ENCODE measurements at places on chromosomes 7 and 10.

DNA sequence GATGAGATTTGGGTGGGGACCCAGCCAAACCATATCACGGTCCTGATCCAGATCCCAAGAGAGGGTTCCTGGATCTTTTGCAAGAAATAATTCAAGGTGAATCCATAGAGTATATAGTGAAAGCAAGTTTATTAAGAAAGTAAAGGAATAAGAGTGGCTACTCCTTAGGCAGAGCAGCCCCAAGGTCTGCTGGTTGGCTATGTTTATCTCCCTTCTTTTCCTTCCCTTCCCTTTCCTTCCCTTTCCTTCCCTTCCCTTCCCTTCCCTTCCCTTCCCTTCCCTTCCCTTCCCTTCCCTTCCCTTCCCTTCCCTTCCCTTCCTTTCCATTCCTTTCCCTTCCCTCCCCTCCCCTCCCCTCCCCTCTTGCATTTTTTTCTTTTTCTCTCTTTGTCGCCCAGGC lies 35.2 kb downstream of the OTUD1 start:
- DNase-seq = no peak

- DNase-seq = no peak
Observed at GRCh38 chr10:84607044-84607443, 278.7 kb downstream of the CCSER2 start.

GRCh38 chr7:31764462-31764861 lies 77.4 kb downstream of the PPP1R17 start:
- no peak for DNase-seq

- DNase-seq = no peak
Observed at GRCh38 chr7:25067726-25068501, 57.1 kb downstream of the CYCS start.

DNA sequence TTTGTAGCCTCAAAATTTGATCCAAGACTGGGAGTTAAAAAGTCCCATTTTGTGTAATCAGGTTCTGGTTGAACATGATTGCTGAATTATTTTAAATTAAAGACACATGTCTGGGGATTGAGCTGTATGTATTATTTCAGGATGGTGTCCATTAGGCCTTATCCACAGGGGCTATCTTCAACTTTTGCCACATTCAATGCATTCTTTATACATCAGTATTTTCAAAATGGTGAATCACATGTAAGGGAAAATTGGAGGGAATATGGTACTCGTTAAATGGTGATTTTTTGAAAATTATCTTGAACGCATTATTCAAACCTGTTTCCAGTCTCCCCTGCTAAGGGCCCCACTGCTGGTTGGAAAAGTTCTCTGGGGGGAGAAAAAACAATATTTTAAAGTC lies 367.7 kb upstream of the NPVF start:
- no peak for DNase-seq

GRCh38 chr10:47357131-47357582 lies 9.0 kb downstream of the RBP3 start:
- no peak for DNase-seq

- DNase-seq = no peak
Observed at GRCh38 chr7:146922782-146923181, 806.2 kb downstream of the CNTNAP2 start.

- DNase-seq = no peak
Observed at GRCh38 chr7:98713165-98713810, 96.2 kb downstream of the NPTX2 start.

DNA sequence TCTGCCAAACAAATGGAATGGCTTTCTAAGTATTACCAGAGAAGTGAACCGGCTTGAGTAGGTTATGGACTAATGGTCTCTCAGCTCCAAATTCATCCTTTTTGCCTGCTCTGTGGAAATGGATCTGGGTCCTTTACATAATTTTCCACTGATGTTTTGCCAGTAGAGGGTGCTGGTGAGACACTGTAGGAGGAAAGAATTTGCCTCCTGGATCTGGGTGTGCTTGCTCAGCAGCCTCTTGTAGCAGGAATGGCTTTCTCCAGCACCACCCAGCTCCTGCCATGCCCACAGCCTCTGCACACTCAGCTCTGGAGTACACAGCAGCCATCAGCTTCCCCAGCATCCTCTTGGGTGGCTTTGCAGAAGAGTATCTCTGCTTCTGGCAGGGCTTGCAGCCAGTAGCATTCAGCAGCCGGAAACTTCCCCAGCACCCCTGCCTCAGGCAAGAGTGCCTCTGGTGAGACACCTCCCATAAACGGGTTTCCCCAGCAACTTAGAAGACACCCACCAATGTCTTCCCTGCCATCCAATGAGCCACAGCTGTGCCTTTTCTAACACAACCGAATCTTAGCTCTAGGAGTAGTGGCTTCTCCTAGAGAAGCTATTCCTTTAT lies 235.0 kb upstream of the PLPP4 start:
- DNase-seq = peak; percentile 39

DNA sequence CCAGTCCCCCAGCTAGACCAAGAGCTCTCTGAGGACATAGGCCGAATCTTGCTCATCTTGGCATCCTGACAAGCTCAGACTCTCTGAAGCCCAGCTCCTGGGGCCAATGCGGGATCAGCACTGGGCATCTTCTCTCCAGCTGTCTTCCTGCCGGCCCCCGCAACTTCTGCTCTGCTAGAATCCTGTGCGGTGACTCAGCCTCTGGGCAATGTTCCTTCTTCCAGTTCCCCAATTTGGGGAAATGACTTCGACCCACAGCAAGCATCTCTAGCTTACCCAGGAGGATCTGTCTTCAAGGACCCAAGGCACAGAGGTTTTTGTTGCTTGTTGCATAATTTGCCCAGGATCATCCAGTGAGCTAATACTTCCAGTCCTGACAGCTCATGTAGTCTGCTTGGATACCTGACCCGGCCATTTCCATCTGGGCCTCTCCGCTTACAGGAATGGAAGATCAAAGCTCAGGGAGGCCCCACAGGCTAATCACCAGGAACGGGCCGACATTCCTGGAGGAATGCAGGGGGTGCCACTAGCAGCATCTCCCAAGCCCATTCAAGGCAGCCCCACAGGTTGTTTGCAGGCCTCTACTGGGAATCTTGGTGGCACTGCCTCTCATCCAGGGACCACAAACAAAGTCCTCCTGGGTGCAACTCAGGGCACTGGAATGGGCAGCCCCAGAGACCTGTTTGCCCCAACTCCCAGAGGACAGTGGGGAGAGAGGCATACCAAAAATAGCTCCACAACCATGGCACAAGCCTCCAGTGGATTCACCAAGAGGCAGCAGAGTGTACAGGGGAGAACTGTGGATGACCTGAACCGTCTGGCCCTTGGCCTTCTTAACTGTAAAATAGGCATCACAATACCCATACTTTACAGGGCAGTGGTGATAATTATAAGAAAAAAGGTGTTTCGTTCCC lies 151.9 kb downstream of the NEURL1 start:
- DNase-seq = no peak

GRCh38 chr7:8131694-8132605 lies 130.0 kb downstream of the ICA1 start:
- DNase-seq = peak; percentile 50

- DNase-seq = no peak
Observed at GRCh38 chr7:25619381-25619780, 391.1 kb upstream of the NPVF start.

DNA sequence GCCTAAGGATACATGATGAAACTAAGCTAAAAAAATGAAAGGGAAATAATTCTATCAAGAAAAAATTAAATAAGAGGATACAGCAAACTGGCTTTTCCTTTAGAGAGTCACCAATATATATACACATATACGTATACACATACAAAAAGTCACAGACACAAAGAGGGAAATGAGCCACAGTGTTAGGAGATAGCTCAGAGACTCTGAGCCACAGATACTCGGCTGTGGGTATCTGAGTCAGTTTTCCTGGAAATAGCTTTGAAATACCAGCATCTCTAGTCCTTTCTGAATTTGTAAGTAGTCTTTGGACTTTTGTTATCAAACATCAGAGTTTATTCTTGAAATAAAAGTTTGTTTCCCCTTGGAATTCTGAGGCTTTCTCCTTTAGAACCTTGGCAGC lies 111.8 kb downstream of the TBXAS1 start:
- DNase-seq = no peak
